ENCODE measurements at places on chromosomes 11 and 22.

GRCh38 chr11:59542142-59542810 lies 30.9 kb downstream of the OR4D9 start:
- no peak for DNase-seq

DNA sequence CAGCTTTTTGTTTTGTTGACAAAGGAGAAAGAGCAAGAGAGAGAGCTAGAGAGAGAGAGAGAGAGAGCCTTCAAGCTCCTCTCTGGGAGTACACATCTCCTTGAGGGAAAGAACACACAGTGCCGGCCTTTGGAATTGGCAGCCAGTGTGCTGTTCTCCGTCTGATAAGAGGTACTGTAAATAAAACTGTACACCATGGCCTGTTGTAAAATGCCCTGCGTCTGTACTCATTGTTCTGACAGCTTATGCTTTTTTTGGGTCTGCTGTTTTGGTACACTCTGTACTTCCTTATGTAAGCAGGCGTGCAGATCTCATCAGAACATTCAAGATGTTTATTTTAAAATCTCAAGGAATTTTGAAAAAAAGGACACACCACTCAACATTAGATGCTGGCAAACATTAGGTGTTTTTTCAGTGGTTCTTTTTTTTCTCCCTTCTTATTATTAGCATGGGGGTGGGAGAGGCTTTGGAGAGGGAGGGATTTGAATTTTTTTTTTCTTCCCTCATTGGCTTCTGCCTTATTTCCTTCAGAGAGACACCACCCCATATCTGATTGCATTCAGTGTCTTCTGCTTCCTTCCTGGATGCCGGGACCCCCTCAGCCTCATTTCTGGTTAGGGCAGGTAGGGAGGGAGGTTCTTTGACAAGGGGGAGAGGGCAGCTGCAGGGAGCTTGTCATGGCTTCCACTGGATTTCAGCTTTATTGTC lies 116.8 kb upstream of the NNMT start:
- DNase-seq = peak; percentile 6

DNA sequence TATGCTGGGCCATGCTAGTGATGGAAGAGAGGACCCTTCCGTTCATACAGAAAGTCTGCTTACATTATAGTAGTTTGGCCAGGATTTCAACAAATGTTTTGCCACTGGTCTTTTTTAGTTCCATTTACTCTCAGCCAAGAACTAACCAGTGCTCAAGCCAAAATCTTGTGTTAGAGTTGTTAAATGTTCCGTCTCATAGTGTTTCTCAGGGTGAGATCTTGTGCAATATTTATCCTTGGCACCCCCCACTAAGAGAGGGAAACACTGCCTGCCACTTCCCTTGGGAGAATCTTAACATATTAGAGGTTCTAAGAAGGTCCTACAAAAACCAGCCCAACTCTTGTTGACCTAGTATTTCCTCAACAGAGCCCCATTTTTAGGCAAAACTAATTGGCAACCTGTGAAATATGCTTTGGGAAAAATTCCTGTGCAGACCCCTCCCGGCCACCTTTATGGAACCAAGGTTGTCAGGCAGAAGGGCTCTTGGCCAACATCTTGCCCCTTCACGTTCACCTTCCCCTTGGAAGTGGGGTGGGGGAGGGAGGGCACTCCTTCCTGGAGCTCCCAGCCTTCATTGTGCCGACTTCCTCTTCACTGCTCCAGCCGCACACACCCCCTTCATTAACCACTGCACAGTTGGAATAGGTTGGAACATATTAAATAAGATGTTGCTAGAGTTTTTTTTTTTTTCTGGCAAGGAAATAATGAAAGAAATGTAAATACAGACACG lies 173.2 kb upstream of the SORL1-AS1 start:
- no peak for DNase-seq

DNA sequence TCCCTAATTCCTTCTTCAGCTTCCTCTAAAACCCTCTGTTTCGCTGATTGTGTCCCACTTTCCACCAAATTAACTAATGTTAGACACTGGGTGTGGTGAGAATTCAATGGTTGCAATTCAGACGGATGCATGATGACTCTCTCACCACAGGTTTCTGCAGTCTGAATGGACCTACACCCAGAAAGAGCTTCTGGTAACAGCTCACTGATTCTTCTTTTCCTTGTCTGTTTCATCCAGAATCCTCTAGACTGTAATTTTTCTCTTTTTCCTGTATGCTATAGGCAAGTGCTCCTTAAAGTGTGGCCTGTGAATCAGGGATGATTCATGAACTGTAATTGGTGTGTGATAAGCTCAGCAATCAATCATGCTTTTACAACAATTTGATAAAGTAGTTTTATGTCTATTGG lies 18.1 kb downstream of the MMP10 start:
- no peak for DNase-seq

GRCh38 chr11:58654908-58655296 lies 32.4 kb downstream of the CNTF start:
- DNase-seq = no peak

- no peak for DNase-seq
These were observed 1.2 kb downstream of the VEGFB start for GRCh38 chr11:64235437-64236161.

GRCh38 chr11:46034041-46034440 lies 87.2 kb downstream of the PHF21A start:
- DNase-seq = no peak

GRCh38 chr11:83278351-83278750 lies 7.8 kb downstream of the CCDC90B start:
- no peak for DNase-seq

- no peak for DNase-seq
These were observed 147.6 kb downstream of the ME3 start for GRCh38 chr11:86524620-86525352.

DNA sequence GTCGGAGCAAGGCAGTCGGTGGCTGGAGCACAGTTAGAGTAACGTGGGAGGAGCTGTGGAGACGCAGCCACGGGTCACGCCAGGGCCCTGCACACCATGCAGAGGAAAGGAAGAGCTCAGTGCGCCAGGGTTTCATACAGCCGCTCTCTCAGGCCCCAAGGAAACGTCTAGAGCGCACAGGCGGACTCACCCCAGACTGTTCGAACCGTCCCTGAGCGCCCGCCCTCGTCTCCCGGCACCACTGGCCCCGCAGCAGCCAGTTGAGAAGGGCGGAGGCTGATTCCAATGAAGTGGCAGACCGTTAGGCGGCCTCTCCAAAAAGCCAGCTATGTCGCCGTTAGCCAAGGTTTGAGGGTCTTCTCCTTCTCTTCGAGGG lies 483 bp upstream of the HYLS1 start:
- DNase-seq = no peak

DNA sequence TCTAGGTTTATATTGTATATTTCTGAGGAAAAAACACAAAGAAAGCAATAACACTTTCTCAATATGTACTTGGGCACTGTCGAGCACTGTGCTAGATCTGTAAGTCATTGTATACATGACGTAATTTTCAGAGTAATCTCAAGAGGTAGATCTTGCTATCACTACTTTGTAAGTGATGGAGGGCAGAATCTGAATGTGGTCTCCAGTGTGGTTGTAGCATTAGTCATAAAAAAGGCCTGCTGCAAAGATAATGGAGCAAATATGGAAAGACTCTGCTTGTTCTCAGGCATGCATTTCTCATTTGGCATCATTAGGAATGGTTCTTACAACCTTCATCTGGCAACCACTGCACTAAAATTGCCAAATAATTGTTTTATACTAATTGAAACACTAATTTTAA lies 419.8 kb upstream of the CCDC179 start:
- DNase-seq = no peak

Data from NCI-H1105 (cell line).